Small intestine (tissue), 16 donors: ENCODE measurements at places on chromosomes 2 and 18. TPM values are rescaled to one million over a fixed set of nuclear protein-coding genes. Genes with fewer than 3 reads are reported as not detected.

- no peaks in the 10 kb centered on the region for H3K4me1 ChIP-seq
- H3K27ac ChIP-seq, result no peak overlapping the region
- H3K36me3 ChIP-seq, result no peaks in the 10 kb centered on the region
- H3K27me3 ChIP-seq, result no peaks in the 10 kb centered on the region
- DNase-seq, result no peak
Observed at GRCh38 chr2:50355891-50356290, 676.0 kb downstream of the NRXN1 start.

DNA sequence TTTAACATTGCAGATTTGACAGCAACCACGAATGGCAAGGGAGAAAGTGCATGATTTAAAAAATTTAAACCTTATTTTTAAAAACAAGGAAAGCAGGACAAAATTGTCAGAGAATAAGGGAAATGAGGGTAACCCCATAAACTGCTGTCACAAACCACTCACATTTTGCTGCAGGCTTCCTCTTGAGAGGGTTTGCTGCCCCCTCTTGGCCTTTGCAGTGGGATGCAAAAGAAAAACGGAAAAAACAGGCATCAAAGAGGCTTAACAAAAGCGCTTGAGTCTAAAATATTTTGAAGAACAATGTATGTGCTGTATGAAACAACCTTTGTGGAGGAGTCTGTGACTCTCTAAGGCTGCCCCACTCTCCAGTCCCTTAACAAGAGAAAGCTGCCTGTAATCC is 91.6 kb downstream of the TMX3 start:
- H3K4me3 ChIP-seq, result no peak overlapping the region
- DNase-seq, result peak; percentile 30
- no peak overlapping the region for H3K27ac ChIP-seq
- no peaks in the 10 kb centered on the region for H3K27me3 ChIP-seq
- H3K36me3 ChIP-seq, result no peaks in the 10 kb centered on the region

- DNase-seq, result no peak
- H3K4me3 ChIP-seq, result no peak overlapping the region
- H3K27me3 ChIP-seq, result no peaks in the 10 kb centered on the region
- no peaks in the 10 kb centered on the region for H3K4me1 ChIP-seq
- H3K36me3 ChIP-seq, result no peaks in the 10 kb centered on the region
Observed at GRCh38 chr2:48048476-48049171, 142.3 kb upstream of the FBXO11 start.

DNA sequence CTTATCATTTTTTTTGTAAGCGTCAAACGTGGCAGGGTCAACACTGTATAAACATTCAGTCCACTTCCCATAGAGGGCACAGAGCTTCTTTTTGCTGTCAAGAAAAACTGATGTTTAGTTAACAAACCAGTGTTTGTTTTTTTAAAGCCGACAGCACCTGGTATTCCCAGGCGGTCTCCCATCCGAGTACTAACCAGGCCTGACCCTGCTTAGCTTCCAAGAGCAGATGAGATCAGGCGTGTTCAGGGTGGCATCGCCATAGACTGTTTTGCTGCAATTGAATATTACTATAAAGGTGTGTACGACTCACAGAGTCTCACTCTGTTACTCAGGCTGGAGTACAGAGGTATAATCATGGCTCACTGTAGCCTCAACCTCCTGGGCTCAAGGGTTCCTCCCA is 31.5 kb downstream of the CABYR start:
- no peak for DNase-seq
- H3K27me3 ChIP-seq, result no peaks in the 10 kb centered on the region
- H3K36me3 ChIP-seq, result peaks cover 20% of the 10 kb centered on the region
- H3K4me1 ChIP-seq, result no peaks in the 10 kb centered on the region
- H3K4me3 ChIP-seq, result no peak overlapping the region

The GCG gene
- polyA plus RNA-seq, result 4.1 TPM

The SCN2A gene
- not detected for polyA plus RNA-seq
